Iris pigment epithelial cell (primary cell): ENCODE measurements at places on chromosomes 1 and 21.

GRCh38 chr1:201591348-201591747, 52.4 kb downstream of the NAV1 start:
- DNase-seq = no peak

DNA sequence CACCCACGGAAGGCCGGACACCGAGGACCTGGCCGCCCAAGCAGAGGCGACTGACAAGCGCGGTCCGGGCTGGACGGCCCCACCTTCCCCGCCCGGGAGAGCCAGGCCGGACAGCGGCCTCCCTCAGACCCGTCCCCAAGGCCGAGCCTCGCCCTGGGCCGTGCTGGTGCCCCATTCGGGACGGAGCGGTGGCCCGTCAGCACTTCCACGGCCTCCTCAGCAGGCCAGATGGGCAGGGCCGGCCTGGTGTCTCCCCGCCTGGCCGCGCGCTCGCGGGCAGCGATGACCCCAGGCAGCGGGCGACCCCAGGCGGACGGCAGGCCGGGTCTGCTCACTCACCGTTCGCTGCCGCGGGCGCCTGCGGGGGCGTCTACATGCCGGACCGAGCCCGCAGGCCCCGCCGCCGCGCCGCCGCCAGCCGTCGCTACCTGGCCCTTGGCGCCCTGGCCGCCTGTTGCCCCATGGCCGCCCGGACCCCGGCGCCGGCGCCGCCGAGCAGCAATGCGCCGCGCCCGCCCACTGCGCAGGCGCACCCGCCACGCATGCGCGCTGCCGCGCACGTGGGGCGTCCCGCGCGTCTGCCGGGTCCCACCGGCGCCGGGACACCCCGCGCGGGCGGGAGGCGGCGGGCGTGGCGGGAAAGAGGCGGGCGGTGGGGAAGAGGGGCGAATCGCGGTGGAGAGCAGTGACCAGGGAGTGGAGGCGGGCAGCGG, at the start of gene NADK:
NADK (minus strand) TSS at position 521 of the 713 bp plus-strand sequence. CDS start 13,064 bp downstream, outside the sequence.
- DNase-seq = no peak

- peak; percentile 96 for DNase-seq
Measured at GRCh38 chr1:53413175-53414001, 45.8 kb upstream of the DMRTB1 start.

DNA sequence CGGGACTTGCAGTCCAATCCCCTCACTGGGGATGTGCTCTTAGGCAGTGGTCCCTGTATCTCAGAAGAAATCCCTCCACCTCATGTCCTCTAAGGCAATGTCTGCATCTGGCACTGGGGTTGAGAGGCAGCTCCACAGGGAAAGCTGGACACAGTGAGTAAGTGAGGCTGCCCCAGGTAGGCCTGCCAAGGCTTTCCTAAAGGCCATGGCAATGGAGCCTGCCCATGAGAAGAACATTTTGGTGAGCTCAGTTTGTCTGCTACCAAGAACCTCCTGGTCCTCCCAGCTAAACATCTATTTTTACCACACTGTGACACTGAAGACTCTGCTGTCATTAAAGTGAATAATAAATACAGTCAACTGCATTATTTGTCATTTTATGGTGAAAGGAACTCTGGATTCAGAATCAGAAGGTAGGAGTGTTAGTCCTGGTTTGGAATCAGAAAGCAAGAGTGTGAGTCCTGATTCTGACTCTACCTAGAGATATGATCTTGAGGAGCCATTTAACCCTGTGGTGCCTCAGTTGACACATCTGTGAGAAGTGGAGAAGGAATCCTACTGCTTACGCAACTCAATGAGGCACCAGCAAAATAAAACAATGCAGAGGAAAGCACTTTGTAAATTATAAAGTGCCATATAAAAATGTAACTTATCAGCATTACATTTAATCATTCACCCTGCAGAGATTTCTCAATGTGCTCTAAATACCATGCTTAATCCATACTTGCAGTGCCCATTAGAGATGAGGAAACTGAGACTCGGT, 41.0 kb downstream of the TBX15 start:
- no peak for DNase-seq

DNA sequence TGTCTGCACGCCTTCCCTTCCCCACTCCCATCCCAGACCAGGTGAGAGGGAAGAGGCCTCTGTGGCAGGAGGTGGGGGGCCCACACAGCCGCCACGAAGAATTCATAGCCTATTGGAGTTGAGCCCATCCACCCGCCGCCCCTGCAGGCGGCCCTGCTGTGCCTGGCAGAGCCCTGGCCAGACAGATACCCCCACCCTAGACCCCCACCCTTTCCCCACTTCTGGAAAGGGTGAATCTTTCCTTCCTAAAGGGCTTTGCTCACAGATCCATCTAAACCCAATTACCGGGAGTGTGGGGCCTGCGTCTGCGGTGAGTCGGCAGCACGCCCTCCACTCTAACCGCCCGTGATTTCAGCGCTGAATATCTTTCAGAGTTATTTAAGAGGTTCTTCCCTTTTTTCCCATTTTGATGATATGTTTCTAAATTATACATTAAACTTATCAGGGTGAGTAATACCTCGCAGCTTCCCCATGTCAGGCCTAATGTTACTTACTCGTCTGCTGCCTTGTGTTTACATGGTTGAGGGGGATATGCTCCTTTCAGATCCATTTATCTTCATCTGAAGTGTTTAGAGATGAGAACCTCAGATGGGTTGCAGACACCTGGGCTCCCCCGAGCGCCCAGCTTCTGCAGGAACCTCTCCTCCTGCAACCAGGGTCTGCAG, 183.9 kb upstream of the VAMP3 start:
- no peak for DNase-seq

- no peak for DNase-seq
Measured at GRCh38 chr1:208951908-208952307, 631.6 kb upstream of the CAMK1G start.

GRCh38 chr1:26300578-26301275, 5.7 kb downstream of the UBXN11 start:
- DNase-seq = no peak
